ENCODE measurements at places on chromosomes 7 and 10.

GRCh38 chr10:12299222-12299965, 50.0 kb upstream of the CAMK1D start:
- DNase-seq, result no peak

GRCh38 chr10:133327651-133328357, 8.9 kb downstream of the CALY start:
- DNase-seq, result no peak

GRCh38 chr7:55080000-55080623, 61.3 kb downstream of the EGFR start:
- DNase-seq, result no peak

DNA sequence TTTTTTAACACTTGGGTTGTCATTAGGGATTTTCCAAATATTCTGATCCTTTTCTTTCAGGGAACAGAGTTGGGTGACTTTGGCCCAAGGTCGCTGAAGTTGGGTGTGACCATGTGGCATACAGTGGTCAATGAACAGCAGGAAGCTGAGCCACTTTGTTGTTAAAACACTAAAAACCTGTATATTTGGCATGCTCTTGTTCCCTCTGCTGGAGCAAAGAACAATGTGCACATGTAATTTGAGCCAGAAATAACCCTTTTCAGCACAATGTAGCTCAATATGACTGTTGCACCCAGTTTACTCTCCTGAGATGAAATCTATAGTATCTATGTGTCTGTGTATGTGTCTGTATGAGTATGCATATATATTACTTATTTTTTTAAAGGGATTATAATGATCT, 74.9 kb downstream of the ADCYAP1R1 start:
- no peak for DNase-seq

- DNase-seq, result no peak
Observed at GRCh38 chr7:19117091-19117869, at the start of gene TWIST1. TSS of gene TWIST1 (minus strand) at chr7:19117636. CDS start at chr7:19117321, 315 bp downstream.

- no peak for DNase-seq
Observed at GRCh38 chr7:55276572-55277295, 88.4 kb upstream of the LANCL2 start.

DNA sequence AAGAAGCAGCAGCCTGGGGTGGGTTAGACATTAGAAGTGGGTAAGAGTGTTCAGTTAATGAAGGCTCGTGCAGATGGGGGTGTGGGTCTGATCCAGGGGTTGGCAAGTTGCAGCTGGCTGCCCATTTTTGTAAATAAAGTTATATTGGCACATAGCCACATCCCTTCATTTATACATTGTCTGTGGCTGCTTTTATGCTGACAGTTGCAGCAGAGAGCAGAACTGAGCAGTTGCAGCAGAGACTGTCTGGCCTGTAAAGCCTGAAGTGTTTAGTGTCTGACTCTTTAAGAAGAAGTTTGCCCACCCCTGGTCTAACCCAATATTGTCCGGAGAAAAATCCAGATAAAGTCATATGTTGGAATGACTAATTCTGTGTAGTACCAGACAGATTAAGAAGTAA, 38.1 kb downstream of the GLRX3 start:
- DNase-seq, result no peak

DNA sequence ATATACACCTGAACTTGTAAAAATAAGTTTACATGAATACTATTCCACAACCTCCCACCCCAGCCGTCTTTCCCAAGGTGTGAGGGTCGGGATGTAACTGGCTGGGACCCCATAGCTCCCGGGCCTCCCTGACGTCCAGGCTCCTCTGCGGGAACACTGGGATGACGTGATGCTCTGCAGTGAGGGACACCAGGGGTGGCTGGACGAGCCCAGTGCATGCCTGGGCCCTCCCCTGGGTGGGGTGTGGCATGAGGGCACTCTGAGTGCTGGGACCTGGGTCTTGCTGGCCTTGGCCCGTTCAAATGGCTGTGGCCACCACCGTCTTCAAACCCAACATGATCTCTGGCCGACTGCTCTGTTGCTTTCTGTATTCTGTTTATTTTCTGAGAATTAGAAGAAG, 182.4 kb downstream of the DNAJB6 start:
- DNase-seq, result no peak

DNA sequence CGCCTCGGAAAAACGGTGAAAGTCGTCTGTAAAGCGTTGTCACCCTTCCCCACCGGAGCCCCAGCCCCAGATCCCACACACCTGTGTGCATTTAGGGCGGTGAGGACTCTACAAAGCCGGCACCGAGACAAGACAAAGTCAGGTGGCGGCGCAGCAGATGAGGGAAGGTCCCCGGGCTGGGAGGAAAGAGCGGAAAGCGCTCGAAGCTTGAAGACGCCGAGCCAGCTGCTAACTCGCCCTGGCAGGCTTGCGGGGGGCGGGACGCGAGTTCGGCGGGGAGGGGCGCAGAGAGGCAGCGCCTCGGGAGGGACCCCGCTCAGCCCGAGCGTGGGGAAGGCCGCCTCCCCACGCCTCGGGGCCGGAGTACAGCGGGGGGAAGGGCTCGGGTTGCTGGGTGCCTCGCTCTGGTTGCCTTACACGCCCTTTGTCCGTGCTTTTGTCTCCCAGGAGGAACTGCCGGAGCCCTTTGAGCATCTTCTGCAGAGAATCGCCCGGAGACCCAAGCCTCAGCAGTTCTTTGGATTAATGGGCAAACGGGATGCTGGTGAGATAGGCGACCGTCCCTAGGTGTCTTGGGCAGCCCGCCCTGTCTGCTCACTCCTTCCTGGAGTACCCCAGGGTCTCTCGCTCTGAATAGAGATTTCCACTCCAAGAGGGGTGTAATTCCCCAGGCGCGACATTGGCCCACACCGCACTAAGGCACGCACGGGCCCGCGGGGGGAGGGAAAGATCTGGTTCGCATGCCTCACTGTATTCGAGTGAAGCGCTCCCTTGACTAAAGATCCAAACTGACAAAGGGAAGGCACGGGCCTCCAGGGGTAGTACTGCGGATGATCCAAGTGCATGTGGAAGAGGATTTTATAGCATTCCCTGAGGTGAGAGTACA, 1.6 kb downstream of the TAC1 start:
- DNase-seq, result no peak

GRCh38 chr7:70586822-70587221, 545.1 kb upstream of the GALNT17 start:
- DNase-seq, result no peak

GRCh38 chr10:122632576-122632975, 67.1 kb downstream of the C10orf120 start:
- no peak for DNase-seq

DNA sequence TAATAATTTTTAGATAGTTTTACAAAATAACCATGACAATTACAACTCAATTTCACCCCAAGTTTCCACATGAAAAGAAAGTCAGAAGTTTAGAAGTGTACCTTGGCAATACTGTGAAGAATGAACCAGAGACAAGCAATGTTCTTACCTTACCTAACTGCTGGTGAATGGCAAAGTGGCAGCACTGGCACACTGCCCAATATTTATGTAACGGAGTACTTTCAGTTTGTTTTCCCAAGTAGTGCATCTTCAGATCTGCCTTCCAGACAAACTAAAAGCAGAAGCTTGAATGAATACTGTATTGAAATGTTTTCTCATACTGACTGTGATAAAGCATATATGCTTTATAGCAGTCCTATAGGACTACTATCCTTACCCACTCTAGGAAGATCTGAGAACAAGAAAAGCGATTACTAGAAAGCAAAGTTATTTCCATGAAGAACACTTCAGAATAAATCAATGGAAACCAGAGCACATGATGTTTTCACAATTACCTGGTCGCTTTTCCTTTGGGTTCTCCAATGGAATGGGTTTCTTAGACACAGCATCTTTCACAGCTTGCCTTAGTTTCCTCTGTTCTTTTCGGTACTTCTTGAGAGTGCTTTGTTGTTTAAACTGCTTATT, 1.5 kb downstream of the NOC3L start:
- DNase-seq, result no peak

- DNase-seq, result no peak
Observed at GRCh38 chr7:128121711-128122530, 90.7 kb upstream of the LRRC4 start.

GRCh38 chr7:122257056-122257455, 47.5 kb downstream of the FEZF1 start:
- no peak for DNase-seq

DNA sequence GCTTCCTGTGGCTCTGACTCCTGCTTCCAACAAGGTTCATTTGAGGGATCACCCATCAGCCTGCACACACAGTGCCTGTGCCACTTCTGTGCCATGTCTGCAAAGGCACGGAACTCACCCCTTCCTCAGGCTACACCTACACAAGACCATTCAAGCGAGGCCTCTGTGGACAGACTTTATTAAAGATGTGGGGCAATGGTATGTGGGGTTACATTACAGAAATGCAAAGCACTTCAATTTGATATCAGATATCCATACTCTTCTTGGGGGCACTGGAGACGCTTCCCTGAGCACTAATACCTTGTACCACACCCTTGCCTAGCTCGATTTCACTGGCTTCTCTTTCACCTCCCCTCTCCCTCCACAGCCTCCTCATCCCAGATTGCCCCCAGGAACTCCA, 84.4 kb upstream of the FGL2 start:
- no peak for DNase-seq

GRCh38 chr10:65802391-65802790, 1123.4 kb upstream of the LRRTM3 start:
- DNase-seq, result no peak

GRCh38 chr10:123146013-123146893, 1.7 kb upstream of the HMX2 start:
- no peak for DNase-seq

DNA sequence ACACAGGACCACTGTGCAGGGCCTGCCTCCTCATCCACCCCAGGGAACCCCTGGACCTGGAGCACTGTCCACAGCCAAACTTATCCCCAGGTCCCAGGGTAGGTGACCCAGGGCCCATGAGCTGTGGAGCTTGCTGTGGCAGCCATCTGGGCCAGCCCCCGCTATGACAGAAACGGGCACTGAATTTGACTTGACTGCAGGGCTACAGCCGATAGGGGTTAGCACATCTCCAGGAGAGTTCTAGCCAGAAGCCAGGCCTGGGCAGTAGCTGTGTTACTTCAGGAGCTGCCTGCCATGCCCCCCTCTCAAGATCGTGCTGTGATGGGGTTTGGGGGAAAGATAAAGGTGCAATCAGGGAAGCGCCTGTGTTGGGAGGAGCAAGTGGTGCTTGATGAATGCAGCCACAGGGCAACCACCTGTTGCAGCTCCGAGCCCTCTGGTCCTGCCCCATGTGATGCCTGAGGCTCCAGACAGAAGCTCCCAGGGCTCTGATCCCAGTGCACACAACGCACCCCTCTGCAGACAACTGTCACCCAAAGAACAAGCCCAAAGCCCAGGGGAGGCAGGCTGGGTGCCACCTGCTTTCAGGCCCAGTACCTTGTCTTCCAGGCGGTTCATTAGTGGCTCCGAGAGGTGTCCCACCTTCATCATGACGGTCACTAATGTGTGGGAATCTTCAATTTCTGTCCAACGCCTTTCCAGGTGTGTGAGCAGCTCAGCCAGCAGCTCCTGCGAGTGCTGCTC, 6.5 kb downstream of the TBRG4 start:
- DNase-seq, result no peak

- DNase-seq, result no peak
Observed at GRCh38 chr10:110756876-110757275, 112.7 kb downstream of the RBM20 start.

GRCh38 chr10:47286116-47286505, 13.9 kb upstream of the GDF10 start:
- no peak for DNase-seq

DNA sequence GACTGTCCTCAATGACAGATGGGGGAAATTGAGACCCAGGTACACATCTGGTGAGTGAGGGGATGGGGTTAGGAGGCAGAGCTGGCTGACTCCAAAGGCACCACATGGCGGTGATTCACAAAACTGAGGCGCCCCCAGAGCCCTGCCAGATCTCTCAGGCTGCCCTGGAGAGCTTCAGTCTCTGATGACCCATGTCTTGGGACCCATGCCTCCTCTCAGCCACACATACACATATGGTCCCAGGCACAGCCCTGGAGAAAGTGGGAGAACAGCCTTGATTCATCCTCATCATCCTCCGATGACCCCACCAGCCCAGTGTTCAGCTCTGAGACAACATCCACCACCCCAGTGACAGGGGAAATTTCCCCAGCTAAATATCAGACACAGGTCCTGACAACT, 426.0 kb downstream of the RPS24 start:
- DNase-seq, result no peak

GRCh38 chr7:100275120-100275519, 32.4 kb upstream of the SPDYE3 start:
- DNase-seq, result no peak

GRCh38 chr7:159226011-159226702, 81.5 kb upstream of the VIPR2 start:
- no peak for DNase-seq

DNA sequence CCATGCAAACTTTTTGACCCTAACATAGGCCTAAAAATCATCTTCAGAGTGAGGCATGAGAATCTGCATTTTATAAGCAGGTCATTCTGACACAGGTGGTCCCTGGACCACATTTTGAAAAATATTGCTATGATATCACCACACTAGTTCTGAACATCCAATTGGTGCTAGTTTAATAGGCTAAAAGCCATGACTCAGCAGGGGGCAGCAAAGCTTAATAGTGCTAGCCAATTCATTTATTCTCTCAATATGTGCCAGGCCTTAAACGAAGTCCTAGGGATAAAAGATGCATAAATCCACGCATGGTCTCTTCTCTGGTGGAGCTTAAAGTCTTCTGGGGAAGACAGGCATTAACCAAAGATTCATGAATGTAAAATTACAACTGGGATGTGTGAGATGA, 10.2 kb upstream of the SLC25A28 start:
- no peak for DNase-seq

DNA sequence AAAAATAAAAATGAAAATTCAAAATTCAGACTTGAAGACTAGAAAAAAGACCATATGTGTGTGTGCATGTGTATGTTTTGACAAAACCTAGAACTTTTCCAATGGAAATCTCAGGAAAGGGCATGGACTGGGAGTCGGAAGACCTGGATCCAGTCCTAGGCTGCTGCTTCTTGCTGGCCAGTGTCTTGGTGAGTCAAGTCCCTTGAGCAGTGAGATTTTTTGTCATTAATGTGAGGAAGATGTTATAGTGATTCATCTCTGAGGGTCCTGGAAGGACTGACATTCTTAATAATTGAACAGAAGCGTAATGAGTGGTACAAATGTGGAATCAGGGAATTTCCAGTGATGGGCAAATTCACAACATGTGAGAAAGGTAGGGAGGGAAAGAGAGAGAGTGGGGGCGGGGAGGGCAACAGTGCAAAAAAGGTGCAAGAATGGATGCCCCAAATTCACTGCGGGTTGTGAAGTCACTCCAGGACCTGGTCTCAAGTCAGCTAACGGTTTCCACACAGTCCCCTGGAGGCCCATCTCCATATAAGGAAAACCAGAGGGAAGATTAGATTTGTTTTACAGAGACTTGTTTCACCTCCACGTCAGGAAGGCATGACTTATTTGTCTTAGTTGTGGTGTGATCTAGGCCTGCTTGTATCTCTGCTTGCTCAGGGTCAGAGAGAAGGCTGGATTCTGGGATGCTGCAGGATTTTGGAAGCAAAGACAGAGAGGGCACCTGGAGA, 201.7 kb downstream of the BUB3 start:
- no peak for DNase-seq

DNA sequence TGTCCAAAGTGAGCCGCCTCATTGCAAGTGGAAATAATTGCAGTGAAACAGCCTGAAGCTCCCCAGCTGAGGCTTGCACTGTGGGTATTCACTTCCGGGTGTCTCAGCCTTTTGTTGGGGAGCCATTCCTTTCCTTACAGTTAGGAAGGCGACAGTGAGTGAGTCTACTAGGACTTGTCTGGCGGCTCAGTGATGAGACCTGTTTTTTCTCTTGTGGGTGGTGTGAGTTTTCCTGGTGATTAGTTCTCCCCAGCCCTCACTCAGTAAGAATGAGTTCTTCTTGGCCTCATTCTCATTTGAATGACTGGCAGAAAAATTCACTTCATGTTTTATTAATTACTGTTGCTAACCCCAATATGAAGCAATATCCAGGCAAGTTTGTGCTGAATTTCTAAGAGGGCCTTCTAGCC, 2.6 kb downstream of the PGAM1 start:
- DNase-seq, result no peak

All from activated T-helper 1 cell treated with anti-CD3 and anti-CD28 coated beads, Interleukin-2, amount 50 U/mL, for 16 hours (primary cell).